Thoracic aorta (tissue), 2 donors: ENCODE measurements at places on chromosomes 3 and 15.

- no peak for DNase-seq
Measured at GRCh38 chr3:24060055-24060454, 115.0 kb downstream of the NR1D2 start.

- no peak for DNase-seq
Measured at GRCh38 chr3:4678320-4678719, 185.2 kb downstream of the ITPR1 start.

DNA sequence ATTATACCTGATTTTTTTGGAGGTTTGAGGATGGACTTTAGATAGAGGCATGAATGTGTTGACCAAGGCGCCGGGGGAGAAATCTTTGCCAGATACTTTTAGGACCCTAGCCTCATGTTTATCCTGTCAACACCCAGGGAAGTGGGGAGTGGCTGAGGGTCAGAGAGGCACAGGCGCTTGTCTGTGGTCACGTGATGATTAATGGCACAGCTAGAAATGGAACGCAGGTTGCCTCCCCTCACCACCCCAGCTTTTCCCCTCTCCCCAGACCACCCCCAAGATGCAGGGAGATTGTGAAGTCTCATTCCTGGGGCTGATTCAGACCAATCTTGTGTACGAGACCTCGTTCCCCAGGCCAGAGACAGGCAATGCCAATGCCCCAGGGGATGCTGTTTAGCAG, 218.4 kb upstream of the LINGO1 start:
- DNase-seq: no peak

GRCh38 chr3:117603097-117603496, 893.5 kb downstream of the TUSC7 start:
- no peak for DNase-seq

DNA sequence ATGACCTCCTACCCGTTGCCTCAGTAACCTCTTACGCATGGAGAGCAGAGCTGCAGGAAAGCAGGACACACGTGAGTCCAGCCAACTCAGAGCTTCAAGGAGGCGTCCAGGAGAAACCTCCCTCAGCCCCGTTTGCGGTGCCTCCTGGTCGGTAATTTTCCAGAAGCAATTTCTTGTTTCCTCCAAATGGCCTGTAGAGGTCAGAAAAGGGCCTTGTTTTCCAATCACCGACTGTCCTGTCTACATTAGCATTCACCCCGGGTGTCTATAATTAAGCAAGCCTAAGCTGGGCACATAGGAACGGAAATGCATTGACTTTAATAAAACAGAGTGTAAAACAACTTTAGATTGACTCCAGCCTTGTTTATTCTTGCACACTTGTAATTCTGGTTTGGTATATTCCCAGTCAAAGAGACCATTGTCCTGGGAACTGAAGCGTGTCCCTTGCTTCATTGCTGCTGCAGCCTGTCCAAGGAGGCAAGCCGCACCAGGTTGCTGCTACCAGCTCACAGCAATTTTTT, 836.2 kb downstream of the AGBL1 start:
- no peak for DNase-seq

DNA sequence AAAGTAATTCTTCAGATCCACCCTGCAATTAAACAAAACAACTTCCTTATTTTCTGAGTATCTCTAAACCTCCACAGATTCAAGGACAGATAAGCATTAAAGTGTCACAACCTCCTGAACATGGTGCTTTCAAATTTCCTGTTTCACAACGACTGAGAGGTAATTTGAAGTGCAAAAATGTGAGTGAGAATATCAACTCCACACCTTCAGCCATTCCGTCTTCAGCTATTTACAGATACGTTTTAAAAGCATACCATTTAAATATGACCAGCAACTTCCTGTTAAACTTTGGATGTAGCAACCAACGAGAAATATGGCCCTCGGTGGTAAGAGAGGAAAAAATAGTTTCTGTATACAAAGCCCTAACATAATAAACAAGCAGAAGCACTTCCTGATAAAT, 32.1 kb upstream of the PCSK6 start:
- DNase-seq: no peak

GRCh38 chr3:51706788-51707731, at the start of gene GRM2:
Gene GRM2, plus strand, starts transcription at chr3:51707068. Its CDS starts 1,916 bp downstream, at chr3:51708984.
- DNase-seq: no peak

DNA sequence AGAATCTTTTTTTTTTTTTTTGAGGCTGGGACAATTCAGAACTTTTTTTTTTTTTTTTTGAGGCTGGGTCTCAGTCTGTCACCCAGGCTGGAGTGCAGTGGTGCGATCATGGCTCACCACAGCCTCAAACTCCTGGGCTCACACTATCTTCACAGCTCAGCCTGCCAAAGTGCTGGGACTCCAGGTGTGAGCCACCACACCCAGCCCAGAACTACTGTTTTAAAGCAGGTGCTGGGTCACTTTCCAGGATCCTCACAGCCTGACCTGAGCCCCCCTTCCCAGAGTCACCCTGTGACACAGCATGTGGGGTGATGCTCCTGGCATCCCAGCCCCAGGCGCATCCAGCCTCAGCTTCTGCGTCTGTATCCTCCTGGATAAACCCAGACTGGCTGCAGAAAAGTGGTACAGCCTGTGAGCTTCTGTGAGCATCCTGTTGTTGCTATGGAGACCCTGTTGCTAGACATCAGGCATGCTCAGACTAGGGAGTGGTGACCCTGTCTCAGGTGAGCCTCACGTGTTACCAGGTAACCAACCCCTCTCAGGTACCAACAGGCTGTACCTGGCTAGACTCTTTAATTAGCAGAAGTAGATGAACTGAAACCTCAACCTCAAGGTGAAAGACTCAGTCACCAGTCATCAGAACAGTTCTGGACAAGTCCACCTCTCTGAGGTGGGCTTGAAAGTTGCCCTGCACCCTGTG, 15.0 kb downstream of the KLF13 start:
- no peak for DNase-seq

DNA sequence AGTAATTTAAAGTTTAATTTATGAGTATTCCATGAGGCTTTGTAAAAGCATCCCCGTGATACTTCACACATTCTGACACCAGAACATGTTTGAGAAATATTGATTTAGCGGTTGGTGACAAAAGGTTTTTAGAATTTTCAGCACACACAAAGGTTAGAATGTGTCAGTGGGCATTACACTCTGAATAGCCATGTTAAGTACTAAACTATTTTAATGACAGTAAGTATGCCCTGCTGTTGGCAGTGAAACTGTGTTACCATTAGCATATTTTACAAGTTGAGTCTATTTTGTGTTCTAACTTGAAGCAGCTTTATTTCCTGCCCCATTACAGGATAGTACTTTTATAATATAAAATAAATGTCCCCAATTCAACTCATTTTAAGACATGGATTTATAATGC, 66.5 kb downstream of the ADAMTSL3 start:
- no peak for DNase-seq

DNA sequence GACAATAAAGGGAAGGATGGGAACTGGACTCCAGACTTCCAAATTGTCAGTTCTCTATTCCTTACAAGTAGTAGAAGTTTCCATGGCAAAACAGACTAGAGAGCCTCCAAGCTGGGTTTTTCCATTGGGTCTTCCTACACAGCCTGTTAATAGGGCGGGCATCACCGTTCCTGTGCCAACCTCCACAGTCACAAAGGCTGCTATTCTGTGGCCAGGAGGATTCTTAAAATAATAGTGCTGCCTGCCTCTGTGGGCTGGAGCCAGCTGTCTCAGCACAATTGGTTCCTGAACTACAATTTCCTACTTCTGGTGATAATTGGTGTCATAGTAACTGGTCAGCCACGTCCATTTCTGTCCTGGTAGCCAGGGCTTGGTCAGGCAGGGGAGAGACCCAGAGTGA, 38.6 kb downstream of the LYZL4 start:
- DNase-seq: no peak

DNA sequence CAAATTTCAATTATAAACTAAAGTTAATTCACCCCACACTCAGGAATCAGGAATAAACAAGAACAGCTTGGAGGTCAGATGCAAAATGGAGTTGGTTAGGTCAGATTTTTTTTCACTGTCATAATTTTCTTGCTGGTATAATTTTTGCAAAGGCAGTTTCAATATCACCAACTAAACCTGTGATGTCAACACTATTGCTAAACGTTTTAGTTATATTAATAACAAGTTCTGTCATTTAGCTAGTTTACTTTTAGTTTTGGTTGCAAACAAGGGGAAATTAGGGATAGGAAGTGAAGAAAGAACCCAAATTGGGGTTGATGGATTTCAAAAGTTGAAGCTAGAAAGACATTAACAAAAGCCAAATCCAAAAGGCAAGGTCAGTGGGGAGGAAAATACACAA, 4.6 kb upstream of the CPB1 start:
- no peak for DNase-seq

DNA sequence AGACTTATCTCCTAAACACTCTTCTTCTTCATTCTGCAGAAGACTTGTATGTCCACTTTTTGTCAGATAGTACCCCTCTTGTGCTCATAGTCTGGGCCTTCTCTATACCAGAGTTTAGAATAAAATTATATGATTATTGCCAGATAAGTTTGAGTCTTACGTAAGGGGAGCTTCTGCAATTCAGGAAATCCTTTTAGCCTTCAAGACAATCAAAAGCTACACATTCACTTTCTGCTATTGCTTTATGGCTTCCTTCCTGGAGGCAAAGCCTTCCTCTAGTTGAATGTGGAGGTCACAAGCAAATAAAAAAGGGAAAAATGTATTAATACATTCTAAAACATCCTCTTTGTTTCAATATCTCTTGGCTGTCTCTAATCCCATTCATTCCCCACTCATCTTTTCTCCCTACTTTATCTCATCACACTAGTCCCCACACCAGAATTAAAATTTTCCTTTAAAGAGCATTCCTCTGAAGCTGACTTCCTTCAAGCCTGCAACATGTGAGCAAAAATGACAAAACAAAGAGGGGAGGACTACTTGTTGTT, 186.8 kb downstream of the CPNE4 start:
- DNase-seq: no peak

- DNase-seq: no peak
Measured at GRCh38 chr3:190205739-190206138, 85.0 kb upstream of the P3H2 start.

DNA sequence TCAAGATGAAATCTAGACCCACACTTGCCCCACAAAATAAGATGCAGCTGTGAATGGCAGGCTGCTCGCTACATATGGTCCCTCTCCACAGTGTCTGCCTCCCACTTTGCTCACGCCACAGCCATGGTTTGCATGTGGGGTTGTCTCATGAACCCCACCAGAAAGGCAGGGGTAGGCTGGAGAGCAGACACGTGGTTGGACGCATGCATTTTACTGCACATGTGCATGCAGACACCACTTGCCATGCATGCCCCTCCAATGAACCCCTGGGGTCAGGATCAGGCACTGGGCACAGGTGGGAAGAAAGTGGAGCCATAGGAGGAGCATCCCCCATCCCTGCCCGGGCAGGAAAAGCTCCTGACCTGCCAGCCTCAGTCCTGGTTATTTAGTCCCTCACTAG, 20.7 kb downstream of the SCN5A start:
- DNase-seq: no peak

DNA sequence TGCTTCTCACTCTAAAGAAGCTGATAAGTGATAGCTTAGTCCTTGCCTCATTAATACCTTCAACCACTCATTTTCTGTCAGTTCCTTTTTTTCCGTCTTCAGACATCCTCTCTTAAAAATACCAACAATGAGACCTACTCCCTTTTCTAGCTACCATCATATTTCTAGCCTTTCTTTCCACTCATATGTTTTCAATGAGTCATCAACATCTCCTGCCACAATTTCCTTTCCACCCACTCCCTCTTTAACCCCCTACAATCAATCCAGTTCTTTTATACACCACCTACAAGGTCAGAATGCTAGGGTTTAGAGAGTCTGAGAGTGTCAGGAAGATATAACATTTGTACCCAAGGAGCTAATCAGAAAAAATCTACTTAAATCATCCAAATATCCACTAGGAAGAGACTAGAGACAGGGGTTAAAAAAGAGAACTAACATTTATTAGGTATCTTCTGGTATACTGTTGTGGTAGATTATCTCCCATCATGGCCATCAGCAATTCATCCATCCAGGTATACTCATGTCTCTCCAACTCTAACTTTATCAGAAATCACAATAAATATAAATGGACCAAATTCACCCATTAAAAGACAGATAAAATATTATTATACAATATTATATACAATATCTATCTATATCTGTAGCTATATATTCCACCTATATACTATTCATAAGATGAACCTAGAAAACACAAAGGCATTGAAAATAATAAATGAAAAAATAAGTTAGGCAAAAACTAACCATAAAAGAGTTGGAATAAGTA, 42.5 kb downstream of the MYLK start:
- no peak for DNase-seq

DNA sequence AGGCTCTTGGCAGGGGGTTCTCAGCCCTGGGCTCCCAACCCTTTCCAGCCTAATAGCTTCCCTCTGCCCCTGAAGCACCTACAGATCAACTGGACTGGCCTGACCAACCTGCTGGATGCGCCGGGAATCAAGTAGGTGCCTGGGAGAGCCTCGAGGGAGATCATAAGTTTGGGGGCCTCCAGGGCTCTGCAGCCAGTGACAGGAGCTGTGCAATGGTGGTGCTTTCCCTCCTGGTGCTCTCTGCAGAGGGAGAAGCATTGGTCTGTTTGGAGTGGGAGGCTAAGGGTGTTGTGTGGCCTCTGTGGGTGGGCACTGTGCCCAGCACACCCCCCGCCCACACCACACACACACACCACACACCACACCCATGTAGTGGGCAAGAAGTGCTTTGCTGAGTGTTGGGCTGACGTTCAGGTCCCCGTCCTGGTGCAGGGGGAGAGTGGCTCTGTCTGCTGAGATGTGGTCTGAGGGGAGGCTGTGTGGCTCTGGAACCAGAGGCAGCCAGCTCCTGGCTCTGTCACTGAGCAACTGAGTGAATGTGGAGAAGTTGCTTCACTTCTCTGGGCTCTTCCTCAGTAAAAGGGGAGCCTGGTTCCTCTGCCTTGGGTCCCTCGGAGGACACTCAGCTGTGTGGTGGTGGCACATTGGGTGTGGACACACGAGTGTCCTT, 26.3 kb downstream of the ESYT3 start:
- no peak for DNase-seq

GRCh38 chr15:91307601-91308000, 207.5 kb downstream of the SV2B start:
- DNase-seq: no peak

- no peak for DNase-seq
Measured at GRCh38 chr15:99105514-99106341, 848 bp downstream of the SYNM start.

DNA sequence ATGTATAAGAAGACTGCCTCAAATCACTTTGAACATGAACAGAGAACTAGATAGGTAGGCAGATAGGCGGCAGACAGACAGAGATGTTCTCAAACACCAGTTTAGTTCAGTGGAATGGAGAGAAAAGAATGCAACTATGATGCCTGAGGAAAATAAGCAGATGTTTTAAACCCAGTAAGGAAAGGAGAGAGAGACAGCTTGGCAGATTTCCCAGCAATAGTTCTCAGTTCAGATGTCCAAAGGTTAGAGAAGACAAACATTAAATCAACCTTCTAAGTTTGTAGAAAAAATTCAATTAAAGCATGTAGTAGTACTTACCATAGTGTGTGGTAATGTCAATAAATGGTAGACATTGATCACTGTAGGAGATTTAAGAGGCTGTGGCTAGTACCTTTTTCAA, 209.6 kb upstream of the PFN2 start:
- no peak for DNase-seq
